ENCODE measurements at places on chromosomes 5 and 9.

- no peak for DNase-seq
Observed at GRCh38 chr5:60993875-60994571, 49.0 kb downstream of the NDUFAF2 start.

DNA sequence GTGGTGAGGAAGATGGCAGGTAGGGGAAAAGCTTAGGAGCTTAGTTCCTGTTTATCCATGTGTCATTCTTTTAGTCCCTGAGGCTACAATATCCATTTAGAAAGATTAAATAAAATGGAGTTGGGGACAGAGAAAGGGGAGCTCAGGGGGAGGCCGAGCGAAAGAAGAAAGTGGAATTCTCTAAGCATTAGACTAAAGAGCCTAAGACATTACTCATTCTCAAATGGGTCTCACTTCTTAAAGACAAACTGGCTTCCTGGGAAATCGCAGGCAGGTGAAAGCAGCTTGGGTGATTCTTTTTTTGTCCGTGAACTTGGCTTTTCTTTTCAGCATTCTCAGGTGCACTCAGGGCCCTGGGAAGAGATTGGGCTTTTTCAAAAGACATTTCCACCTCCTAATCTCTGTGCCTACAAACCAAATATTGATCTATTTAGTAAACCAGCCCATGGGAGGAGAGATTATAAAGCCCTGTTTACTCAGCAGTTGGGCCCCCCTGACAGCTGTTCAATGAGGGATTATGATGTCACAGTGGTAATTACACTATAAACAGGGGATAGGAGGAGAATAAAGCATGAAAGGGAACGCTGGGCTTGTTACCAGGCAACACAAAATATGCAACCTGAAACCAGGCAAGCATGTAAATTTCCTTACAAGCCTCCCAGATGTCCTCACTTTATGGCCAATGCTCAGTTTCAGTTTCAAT is 584.0 kb downstream of the ACTL7B start:
- DNase-seq: no peak

- DNase-seq: no peak
Observed at GRCh38 chr5:148934895-148935400, 108.5 kb downstream of the ADRB2 start.

DNA sequence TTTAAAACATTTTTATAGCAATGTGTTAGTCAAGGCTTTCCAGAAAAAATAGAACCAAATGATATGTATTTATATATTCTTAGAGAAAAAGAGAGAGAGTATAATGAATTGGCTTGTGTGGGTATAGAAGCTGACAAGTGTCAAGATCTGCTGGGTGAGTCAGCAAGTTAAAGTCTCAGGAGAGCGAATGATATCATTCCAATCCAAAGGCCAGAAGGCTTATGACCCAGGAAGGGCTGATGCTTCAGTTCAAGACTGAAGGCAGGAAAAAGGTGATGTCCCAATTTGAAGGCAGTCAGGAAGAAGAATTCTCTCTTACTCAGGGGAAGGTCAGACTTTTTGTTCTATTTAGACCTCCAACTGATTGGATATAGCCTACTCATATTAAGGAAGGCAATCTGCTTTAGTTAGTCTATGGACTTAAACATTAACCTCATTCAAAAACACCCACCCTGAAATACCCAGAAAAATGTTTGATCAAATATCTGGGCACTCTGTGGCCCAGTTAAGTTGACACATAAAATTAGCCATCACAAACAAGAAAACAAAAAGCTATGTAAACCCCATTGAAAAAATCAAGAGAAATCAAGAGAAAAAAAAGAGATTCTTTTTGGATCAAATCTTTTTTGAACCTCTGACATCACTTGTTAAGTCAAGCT is 189.6 kb downstream of the PIK3R1 start:
- DNase-seq: no peak

DNA sequence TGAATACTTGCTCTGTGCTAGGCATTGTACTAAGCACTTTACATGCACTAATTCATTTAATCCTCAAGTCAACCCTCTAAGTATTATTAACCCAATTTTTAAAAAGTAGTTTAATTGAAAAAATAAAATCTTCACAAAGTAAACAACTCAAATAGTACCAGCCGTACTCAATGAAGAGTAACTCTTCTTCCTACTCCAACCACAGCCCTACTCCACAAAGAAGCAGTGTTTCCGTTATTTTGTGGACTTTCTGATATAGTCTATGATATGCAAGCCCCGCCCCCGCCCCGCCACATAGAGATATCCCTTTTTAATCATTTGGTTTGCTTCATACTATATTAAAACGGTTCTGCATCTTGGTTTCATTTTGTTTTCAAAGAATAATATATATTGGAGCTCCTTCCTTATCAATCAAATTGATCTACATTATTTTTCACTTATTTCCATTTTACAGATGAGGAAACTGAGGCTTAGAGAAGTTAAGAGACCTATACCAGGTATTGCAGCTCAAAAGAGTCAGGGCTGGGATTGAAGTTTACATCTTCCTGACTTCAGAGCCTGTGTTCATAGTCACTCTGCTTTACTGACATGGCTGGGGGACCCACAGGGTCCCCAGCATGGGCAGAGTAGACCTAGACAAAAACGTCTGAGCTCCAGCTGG is 78.6 kb downstream of the PCDH1 start:
- no peak for DNase-seq

DNA sequence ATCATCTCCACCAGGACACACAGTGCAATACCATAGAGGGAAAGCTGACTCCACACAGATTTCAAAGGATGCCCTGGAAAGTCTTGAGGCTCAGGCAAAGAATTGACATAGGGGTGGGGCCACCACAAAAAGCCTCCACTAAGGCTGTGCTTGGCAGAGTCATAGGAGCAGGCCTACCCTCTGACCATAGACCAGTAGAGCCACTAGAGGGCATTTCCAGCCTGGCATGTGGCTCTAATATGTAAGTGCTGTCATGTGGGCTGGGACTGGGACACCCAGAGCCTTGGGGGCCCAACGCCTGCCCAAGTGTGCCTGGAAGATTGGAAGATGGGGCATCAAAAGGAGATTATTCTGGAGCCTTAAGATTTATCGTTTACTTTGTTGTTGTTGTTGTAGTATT is 726.0 kb downstream of the DNAH5 start:
- DNase-seq: no peak

GRCh38 chr9:107466826-107467225 is 22.7 kb downstream of the KLF4 start:
- no peak for DNase-seq
